ENCODE measurements at places on chromosomes 4 and X. TPM values are rescaled to one million over a fixed set of nuclear protein-coding genes. Genes with fewer than 3 reads are reported as not detected.

HS6ST2 gene
- total RNA-seq = 0.98 TPM

BEX4 gene
- total RNA-seq = 8.8 TPM

YIPF7 gene
- not detected for total RNA-seq

INTU gene
- 0.12 TPM for total RNA-seq

DNA sequence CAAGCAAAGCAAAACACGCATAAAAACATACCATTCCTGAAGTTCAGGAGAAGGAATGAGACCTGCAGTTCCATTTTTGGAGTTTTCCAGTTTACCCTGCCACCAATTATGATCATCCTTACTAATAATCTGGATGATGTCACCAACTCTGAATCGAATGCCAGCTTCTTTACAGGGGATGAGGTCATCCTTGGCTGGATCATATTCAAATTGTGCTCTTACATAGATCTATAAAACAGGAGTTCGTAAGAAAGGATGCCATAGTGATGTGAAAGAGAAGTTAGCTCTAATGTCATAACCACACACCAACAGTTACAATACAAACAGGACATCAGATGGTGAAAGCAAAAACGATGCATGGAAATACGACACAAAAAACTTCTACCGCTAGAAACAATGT lies 106.5 kb downstream of the NYX start:
- DNase-seq = no peak

- no peak for DNase-seq
Measured at GRCh38 chr4:135185256-135185655, 983.7 kb upstream of the PABPC4L start.

DNA sequence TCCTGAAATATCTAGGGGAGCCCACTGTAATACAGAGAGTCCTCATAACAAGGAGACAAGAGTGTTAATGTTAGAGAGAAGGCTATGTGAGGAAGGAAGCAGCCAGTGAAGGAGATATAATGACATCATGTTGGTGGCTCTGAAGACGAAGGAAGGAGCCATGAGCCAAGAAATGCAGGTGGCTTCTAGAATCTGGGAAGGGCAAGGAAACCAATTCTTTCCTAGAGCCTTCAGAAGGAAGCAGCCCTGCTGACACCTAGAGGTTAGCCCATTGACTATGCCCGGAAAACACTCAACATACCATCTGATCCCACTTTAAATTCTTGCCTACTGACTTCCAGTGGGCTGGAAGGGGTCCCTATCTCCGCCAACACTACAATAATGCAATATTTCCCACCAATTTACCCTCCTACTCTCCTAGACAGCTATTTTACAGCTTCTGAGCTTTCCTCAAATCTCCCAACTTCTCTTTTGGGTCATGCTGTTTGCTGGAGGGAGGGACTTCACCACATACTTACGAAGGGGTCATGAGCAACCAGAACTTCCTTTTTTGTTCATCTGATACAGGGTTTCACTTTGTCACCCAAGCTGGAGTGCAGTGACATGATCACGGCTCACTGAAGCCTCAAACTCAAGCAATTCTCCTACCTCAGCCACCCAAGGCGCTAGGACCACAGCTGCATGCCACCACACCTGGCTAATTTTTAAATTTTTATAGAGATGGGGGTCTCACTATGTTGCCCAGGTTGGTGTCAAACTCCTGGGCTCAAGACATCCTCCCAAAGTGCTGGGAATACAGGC lies 25.2 kb upstream of the G3BP2 start:
- DNase-seq = peak; percentile 38

DNA sequence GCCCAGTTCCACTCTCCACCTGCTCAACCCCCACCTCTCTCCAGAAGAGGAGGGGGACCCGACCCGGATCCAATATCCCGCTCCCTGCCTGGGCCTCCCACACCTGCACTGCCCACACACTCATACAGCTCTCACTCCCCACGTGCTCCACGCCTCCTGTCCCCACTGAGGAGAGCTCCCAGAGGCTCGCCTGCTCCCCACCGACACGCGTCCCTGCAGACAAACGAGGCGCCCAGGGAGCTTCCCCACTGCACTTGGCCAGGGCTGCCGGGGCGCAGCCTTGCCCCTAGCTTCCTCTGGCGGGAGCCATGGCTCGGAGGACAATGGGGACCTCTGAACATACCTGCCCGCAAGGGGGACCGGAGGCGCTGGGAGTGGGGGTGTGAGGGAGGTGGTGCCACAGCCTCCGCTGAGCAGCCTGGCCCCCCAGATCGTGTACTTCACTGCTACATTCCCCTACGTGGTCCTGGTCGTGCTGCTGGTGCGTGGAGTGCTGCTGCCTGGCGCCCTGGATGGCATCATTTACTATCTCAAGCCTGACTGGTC lies 5.0 kb downstream of the SLC6A8 start:
- DNase-seq = no peak

GRCh38 chr4:133096972-133097371 lies 52.1 kb upstream of the PCDH10 start:
- no peak for DNase-seq

GRCh38 chr4:184228056-184228705 lies 10.5 kb upstream of the ENPP6 start:
- no peak for DNase-seq

- DNase-seq = no peak
Measured at GRCh38 chr4:127249066-127249766, 383.5 kb upstream of the INTU start.

DNA sequence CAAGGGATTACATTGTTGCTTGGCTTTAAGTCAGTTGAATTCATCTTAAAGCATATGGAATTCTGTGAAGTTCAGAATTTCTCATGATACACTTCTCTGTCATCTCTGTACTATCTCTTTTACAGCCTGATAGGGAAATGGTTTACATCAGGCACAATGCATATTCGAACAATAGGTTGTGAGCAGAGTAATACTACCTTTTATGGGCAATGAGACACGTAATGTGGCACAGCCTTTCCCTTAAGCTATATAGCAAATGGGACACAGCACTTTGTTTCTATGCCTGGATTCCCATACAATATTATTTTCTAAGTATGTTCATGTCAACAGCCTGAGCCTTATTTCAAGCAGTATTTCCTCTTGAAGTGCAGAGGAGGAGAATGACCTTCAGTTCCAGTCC lies 58.4 kb downstream of the SYNPO2 start:
- DNase-seq = no peak

GRCh38 chr4:71261633-71262121 lies 77.1 kb upstream of the SLC4A4 start:
- peak; percentile 26 for DNase-seq

DNA sequence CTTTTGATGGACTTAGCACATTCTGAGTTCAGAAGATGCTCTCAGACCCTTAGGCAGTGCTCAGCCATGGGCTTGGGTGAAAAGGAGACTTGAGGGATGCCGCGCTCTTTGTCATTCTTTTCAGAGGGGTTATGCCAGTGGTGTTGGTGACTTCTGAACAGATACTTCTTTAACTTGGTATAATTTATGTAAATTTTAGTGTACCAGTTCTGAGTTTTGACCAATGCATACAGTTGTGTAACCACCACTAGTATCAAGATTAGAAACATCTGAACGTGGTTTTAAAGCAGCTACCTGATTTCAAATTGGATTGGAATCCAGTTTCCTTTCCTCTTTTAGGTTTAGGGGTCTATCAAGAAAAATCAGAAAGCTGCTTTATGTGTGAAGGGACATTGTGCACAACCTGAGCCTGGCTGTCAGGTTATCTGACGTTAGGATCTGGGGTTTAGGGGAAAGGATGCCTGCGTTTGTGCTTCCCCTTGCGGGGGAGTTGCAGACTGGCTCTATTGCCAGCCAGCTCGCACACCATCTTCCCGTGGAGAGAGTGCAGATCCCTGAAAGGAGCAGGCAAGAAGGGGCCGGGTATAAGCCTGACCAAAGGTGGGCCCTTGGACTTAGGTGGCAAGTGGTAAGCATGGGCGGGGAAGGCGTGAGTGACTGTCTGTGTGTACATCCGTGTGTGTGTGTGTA lies 19.0 kb downstream of the SMS start:
- DNase-seq = no peak
